ENCODE measurements at places on chromosomes 3 and 15.

- DNase-seq, result no peak
Observed at GRCh38 chr3:58180940-58181587, 29.7 kb downstream of the DNASE1L3 start.

- DNase-seq, result no peak
Observed at GRCh38 chr15:68658641-68659358, 80.0 kb downstream of the CORO2B start.

GRCh38 chr15:101221902-101222301 is 29.9 kb downstream of the CHSY1 start:
- no peak for DNase-seq

DNA sequence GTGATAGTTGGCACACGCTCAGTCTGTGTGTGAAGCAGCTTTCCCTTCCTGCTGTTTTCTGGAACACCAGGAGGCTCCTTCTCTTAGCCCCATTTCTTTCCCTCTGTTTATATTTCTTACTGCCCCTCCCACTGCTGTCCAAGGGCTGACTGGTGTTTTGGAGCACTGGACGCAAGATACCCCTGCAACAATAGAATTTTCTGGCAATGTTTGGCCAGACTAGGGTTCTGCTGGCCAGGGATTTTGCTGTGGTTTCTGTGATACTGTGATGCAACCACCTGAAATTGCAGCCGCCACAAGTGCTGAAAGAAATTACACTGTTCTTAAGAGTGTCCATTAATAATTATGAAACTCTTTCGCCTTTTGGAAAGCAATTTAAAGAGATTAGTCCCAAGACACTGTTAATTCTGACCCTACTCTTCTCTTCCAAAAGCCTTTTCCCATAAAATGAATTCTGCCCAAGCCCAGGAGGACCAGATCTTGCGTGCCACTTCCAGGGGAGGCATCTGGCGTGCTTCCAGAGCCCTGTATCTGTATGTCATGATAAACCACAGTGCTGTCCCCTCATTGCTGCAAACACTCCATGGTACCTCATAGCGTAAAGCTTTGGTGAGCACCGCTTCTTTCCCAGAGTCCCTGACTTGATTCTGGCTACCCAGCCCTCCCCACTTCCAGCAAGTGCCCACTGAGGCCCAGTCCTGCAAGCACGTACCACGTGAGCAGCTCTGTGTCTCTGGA is 159.4 kb upstream of the CHRM5 start:
- DNase-seq, result no peak

DNA sequence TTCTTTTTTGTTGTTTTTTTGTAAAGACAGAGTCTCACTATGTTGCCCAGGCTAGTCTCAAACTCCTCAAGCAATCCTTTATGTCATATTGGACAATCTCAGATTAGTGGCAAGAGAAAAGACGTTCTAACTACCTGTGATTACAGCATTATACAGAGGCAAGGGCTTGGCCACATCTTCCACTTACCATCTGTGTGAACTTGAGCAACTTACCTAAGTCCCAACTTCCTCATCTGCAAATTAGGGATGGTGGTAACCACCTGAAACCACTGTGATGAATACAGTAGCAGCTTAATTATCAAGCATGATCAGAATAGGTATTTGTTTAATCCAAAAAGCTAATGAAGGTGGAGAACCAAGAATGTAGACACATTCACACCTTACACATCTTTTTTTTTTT is 16.1 kb downstream of the LRRC2 start:
- no peak for DNase-seq

GRCh38 chr3:129735638-129736037 is 129.2 kb upstream of the PLXND1 start:
- no peak for DNase-seq

GRCh38 chr15:100125401-100126191 is 216.2 kb downstream of the ADAMTS17 start:
- no peak for DNase-seq

GRCh38 chr3:132995971-132996370 is 42.2 kb upstream of the TMEM108 start:
- DNase-seq, result no peak

- no peak for DNase-seq
Observed at GRCh38 chr15:34987609-34988026, 469 bp downstream of the ZNF770 start.

DNA sequence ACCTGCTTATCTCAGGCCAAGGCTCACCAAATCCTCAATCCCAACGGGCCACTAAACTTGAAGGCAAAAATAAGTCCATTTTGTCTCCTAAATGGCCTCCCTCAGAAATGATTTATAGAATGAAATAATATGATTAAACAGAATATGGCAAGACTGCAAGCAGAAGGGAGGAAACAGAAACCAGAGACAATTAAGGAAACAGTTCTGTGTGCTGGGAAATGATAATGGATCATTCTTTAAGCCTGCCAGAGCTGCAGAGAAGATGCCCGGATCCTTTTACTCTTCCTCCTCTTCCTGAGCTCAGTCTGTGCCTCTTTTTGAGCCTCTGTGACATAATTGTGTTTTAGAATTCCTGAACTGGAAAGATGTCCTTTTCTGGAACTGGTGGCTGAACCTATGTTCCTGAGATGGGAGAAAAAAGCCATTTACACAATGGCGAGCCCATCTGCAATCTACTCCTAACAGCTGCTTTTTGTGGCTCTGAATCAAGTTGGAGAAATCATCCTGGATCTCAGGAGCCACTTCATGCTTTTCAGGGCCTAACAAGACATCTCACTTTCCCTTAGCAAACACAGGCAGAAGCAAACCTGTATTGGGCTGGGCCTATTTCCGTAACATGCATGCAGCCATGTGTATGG is 2.8 kb upstream of the ABHD2 start:
- DNase-seq, result no peak

DNA sequence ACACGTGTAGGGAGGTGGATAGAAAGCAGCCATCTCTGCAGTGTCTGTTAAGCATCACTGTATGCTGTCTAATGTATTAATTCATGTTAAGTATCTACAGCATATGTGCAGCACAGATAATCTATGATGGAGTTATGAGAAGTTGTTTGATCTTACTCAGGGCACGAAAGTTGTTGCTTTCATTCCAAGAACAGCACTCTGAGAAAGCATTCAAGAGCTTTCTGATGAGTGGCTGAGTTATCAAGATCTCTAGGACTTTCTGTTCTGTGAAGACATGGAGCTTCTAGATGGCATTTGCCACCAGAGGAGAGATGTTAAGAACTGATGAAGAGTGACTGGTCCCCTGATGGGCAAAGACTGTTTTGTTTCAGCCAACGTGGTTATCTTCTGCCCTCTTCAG is 22.6 kb upstream of the TPRG1 start:
- no peak for DNase-seq

- no peak for DNase-seq
Observed at GRCh38 chr3:73315706-73316105, 254.2 kb downstream of the EBLN2 start.
